ENCODE measurements at places on chromosomes 2 and 18.

DNA sequence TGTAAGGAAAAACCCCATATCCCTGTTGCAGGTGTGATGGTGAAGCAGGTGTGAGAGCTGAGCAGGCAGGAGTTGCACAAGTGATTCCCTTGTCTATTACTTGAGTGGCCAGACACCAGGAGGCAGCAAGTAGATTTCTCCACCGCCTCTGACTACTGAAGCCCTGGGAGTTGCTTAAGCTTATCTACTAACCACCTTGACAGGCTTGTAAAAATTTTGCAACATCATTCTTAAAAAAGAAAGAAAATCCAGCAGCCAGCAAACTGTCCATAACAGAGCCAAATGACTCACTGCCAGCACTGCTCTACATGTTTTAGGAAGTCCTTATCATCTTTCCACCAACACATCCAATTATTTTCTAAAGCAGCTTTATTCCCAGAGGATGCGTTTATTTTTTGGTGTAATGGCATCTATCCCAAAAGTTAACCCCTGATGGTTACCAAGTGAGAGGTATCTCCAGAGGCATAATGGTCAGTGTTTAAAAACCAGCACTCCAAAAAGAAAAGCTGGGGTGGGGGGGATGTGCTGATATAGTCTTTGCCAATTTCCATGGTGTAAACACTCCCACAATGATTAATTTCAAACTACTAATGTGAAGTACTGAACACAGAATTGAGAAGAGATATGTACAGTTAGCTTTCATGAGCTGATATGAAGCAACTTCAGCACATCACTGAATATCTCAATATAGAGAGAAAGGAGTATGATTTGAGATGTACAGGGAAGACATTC, 16.3 kb upstream of the GPR39 start:
- H3K4me1 ChIP-seq = no peaks in the 10 kb centered on the region
- H3K27me3 ChIP-seq = no peaks in the 10 kb centered on the region
- no peak overlapping the region for H3K27ac ChIP-seq
- peak; percentile 21 for DNase-seq
- H3K36me3 ChIP-seq = no peaks in the 10 kb centered on the region

DNA sequence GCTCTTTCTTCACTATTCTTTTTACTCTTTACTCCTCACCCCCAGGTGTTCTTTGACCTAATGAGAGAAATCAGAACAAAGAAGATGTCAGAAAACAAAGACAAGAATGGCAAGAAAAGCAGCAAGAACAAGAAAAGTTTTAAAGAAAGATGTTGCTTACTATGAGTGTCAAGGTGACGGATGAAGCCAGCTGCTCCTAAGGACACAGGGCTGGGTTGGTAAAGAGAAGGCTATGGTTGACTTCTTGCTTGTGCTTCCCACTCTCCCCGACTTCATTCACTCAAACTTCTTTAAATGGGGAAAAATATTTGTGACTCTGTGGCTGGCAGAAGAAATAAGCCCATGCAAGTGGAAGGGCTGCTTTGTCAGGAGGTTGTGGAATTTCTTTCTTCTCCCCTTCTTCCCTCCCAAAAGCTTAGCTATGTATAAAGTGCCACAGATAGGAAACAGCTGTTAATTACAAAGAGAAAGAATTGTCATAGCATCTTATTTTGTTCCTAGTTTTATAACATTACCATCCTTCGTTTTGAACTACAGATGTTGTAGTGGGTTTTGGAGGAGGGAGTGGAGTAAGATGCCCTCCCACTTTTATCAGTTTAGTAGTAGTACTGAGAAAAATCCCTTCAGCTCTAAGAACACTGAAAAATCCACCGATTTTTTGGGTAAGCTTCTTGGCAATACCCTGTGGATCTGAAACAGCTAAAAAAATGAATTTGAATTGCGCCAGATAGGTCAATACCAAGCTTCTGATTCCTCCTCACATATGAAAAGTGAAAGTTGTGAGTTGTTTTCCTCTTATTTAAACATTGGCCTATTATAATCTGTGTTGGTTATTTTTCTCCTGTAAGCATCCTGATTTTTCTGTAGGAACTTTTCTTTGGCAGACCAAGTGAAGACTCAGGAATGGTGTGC, 40.7 kb downstream of the RALB start:
- H3K27ac ChIP-seq = no peak overlapping the region
- peaks cover 11% of the 10 kb centered on the region for H3K4me1 ChIP-seq
- peak overlapping the region; percentile 35 for H3K4me3 ChIP-seq
- no peaks in the 10 kb centered on the region for H3K27me3 ChIP-seq
- DNase-seq = peak; percentile 60
- H3K36me3 ChIP-seq = peaks cover 6% of the 10 kb centered on the region

DNA sequence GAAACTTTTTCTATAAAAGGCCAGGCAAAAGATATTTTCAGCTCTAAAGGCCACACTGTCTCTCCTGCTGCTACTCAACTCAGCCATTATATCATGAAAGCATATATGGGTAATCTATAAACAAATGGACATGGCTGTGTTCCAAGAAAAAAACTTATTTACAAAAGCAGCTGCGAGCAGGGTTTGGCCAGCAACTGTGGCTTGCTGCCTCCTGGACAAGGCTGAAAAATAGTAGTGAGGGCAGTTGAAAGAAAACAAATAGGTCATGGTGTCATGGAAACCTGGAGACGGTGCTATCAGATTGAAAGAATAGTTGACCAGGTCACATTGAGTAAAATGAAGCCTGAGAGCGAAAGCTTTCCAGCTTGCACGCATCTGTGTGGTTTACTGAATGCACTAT, 89.2 kb upstream of the LRATD1 start:
- peak; percentile 70 for DNase-seq
- H3K27ac ChIP-seq = no peak overlapping the region
- H3K4me1 ChIP-seq = no peaks in the 10 kb centered on the region
- no peaks in the 10 kb centered on the region for H3K27me3 ChIP-seq
- H3K4me3 ChIP-seq = no peak overlapping the region
- H3K36me3 ChIP-seq = no peaks in the 10 kb centered on the region

DNA sequence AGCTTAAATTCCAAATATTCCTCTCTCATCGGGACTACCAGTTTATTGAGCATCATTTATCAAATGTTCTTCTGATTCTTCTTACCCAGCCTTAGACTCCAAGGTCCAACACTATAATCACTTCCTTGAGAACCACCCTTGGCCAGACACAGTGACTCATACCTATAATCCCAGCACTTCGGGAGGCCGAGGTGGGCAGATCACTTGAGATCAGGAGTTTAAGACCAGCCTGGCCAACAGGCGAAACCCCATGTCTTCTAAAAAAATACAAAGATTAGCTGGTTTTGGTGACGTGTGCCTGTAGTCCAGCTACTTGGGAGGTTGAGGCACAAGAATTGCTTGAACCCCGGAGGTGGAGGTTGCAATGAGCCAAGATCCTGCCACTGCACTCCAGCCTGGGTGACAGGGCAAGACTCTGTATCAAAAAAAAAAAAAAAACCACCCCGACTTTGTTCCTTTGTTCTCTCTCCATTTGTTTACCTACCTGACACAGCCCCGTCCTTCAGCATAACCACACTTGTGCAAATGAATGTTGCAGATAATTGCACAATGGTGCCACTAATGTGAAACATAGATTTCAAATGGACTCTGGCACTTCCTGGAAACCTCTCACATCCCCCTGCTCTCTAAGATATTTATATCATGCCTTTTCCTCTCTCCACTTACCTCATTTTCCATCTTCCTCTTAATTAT, 38.9 kb upstream of the LPIN2 start:
- H3K27me3 ChIP-seq = no peaks in the 10 kb centered on the region
- DNase-seq = no peak
- H3K36me3 ChIP-seq = no peaks in the 10 kb centered on the region
- no peak overlapping the region for H3K4me3 ChIP-seq
- H3K27ac ChIP-seq = no peak overlapping the region

DNA sequence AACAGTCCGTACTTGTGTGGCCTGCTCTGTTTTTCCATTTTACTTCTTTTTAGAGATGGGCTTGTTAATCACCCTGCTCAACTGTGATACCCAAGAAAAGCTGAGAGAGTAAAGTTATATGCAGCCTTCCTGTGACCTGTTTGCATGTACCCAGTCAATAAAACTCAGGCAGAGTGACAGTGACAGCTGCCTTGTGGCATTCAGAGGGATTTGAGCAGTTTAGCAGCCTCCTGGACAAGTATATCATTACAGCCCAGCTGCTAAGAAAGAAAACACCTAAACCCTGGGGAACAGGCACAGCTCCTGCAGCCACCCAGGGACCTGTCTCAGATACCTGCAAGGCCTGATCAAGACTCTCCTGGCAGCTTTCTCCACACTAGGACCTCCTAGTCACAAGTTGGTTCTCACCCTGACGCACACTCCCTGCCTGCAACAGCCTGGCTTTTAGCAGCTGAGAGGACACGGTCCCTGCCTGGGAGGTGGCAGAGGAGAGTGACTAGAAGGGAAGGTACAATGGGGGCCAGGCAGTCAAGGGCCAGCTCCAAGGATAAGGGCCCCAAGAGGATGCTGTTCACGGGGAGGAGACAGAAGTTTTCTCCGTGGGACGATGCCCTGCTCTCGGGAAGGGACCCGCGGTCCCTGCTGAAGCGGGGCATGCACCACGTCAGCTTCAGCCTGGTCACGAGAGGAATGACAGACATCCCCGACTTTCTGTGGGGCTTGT, at the start of gene LRRC30:
TSS of gene LRRC30 (plus strand) at position 464 of the 724 bp plus-strand sequence. CDS start at position 514, 50 bp downstream.
- no peaks in the 10 kb centered on the region for H3K4me1 ChIP-seq
- no peaks in the 10 kb centered on the region for H3K36me3 ChIP-seq
- H3K4me3 ChIP-seq = no peak within 1 kb of the TSS
- no peaks in the 10 kb centered on the region for H3K27me3 ChIP-seq
- H3K27ac ChIP-seq = no peak within 1 kb of the TSS

Data from fibroblast of lung (primary cell).